ENCODE measurements at places on chromosomes 2 and 18.

GRCh38 chr2:29260142-29260772, 145.0 kb downstream of the CLIP4 start:
- peak; percentile 13 for DNase-seq

DNA sequence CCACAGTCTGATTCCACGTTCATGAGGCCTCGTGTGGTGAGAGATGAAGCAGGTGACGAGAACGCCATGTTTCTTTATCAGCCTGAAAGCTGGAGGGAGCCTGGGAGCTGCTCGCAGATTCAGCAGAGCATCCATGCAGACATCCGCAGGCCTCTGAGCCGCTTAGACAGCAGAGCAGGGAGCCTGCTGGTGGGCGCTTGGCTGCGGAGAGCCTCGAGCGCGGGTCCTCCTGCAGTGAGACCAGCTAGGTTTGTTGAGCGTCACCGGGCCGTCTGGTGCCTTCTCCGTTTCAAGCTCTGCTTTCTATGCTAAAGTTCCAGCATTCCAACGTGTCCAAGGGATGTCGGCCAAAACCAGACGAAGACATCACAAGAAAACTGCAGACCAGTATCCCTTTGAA, 27.6 kb downstream of the CTDP1 start:
- DNase-seq: no peak

DNA sequence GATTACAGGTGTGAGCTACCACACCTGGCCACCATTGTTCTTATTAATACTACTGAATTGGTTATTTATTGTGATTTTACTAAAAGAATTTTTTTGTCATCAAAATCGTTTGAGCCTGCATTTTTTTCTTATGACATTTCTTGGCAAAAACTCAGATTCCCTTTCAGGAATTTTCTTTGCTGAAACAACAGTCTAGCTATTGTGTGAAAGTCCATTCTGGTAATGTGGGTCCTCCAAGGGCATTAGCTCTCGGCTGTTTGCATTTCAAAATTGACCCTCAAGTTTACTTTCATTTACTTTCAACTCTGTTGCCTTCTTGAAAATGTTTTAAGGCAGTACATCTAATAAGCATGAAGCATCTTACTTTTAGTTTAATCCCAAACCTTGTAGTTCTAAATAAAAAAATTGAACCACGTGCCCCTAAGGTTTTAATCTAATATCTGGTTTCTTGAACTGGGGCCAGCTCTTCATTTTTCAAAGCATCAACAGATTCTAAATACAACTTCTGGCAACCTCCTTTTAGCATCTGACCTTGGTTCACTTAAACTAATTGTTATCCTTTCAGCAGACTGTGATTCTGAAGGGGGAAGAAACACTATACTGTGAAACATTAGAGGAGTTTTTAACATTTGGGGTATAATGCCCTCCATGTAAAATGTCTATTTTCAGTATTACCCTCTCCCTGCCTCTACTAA, 325.2 kb upstream of the RAB12 start:
- peak; percentile 44 for DNase-seq

DNA sequence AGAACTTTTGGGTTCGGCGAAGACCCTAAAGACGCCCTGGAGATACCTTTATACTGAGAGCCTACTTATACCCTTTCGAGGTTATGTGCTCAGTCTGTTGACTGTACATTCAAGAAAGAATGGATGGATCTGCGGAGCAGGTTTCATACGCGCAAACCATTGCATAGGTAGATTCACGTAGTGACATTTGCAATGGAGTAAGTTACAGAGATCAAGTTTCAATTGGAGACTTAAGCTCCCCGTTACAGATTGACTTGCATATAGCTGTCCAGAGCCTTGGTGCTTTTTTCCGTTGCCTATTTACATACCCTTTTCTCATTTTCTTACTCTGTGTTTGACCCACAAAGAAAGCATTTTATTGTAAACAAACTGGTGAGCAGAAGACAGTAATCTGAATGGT, 923 bp downstream of the PSMD1 start:
- DNase-seq: no peak

DNA sequence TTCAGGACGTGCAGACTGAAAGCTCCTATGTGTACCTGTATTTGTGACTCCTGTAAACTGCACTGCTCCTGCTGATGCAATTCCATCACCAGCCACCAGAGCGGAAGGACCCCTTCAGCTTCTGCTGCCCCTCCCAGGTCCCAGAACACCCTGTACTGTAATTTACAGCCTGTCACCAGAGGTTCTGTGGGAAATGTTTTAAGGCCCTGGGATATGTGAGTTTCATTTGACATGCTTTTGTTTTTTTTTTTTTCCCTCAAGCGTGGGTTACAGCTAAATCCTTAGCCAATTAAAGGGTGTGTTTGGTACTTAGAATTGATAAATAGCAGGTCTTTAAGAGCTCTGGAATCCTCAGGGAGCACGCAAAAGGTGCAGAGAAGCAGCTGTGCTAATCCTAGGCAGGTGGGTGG, 79.4 kb downstream of the KCTD1 start:
- DNase-seq: no peak

- no peak for DNase-seq
These were observed 825 bp downstream of the ITGA6 start for GRCh38 chr2:172427990-172428831.

DNA sequence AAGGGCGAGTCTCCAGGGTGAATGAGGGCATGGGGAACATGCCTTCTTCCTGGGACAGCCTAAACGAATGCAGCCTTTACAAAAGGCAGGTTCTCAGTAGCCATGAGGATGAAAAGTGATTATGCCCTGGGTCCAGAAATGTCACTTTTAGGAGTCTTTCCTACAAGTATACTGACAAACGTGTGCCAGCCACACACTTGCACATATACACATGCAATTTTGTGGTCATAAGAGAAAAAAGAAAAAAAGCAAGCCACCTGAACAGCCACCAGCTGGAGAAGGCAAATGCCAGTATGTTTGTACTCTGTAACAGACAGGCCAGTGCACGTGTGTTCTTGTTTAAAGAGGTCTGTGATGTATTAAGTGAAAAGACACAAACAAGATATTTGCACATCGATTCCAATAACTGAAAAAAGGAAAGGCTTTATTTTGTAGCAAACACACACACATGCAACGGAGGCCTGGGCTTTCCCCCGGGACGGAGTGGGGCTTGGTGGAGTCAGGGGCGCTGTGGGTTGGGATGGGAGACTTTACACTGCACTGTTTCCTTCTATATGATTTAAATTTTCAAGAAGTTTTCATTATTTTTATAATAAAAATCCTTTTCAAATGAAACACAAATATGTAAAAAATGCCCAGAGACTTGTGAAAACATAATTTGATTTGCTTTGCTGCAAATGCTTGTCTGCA, 108.4 kb downstream of the FAM210A start:
- DNase-seq: no peak

DNA sequence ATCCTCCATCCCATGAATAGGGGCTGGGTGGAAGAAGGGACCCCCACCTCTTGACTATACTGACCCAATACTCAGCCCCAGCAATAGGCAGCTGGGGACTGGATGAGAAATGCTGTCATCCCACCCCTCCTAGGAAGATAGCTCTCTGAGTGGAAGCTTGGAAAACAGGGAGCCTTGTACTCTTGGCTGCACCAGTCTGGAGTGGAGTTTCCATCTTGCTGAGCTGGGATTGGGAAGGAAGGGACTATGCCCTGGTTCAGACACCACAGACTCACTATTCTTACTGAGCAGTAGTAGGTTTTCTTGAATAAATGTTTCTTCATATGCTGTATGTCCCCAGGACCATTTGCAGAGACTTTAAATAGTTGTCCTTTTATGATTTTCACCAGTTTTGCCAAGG, 7.4 kb downstream of the DCAF17 start:
- no peak for DNase-seq

- DNase-seq: peak; percentile 65
These were observed 53.6 kb upstream of the RNF152 start for GRCh38 chr18:61946449-61946848.

- peak; percentile 29 for DNase-seq
These were observed 14.3 kb downstream of the HTR2B start for GRCh38 chr2:231110551-231110950.

GRCh38 chr2:107681936-107682335, 144.8 kb upstream of the RGPD4 start:
- no peak for DNase-seq

- no peak for DNase-seq
These were observed 101.1 kb downstream of the TMEM17 start for GRCh38 chr2:62404913-62405312.

DNA sequence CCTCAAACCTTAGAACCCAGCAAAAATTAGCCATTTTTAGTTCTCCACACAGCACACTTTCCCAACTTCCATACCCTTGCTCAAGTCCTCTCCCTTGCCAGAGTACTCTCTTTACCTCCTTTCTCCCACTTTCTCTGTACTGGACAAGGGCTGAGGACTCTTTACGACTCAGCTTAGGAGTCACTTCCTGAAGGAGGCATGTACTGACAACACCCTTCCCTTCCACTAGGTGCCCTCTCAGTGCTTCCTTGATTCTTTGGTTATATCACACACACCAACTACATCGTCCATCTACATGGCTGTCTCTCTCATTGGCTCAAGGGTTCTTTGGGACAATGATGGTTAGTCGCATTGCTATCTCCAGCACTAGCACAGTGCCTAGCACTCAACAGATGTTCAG, 5.2 kb upstream of the C18orf63 start:
- DNase-seq: no peak

DNA sequence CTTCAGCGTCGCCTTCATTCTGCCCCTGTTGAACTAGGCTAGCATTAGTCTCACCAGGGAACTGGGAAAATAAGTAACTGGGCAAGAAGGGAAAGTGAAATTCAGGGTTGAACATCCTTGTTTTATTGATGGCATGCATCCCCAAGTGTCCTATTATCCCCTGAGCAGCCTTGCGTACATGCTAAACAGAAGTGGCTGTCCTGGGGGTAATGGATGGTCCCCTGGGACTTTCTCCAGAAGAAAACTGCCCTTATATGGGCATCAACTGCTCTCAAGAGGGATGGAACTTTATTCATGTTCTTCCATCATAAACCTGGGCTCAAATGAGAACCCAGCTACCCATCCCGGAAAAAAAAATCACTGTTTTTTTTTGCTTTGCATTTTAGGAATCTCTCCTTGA, 11.8 kb upstream of the SMIM21 start:
- peak; percentile 22 for DNase-seq

DNA sequence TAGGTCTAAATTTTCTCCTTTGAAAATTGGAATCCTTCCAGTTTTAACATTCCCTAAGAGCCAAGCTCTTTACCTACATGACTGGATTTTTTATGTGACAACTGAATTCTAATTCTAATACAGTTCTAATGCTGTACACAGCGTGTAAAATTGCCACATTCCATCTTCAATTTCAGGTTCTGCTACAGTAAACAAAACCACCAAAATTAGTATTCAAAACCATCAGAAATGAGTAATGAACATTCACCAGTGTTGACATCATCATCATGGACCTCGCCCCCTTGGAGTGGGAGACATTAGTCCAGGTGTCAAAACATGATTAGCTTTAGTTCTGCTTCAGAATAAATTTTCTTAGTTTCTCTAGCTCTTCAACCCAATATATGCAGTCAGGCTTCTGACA, 133.6 kb downstream of the MBD2 start:
- no peak for DNase-seq

DNA sequence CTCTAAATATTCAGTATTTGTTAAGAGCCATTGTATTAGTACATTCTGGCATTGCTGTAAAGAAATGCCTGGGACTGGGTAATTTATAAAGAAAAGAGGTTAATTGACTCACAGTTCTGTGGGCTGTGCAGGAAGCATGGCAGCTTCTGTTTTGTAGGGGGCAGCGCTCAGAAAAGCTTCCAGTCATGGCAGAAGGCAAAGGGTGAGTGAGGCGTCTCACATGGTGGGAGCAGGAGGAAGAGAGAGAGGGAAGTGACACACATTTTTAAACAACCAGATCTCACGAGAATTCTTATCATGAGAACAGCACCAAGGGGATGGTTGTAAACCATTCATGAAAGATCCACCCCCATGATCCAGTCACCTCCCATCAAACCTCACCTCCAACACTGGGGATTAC, 13.8 kb upstream of the CCDC102B start:
- DNase-seq: no peak
